ENCODE measurements at places on chromosomes 3 and 15. TPM values are rescaled to one million over a fixed set of nuclear protein-coding genes. Genes with fewer than 3 reads are reported as not detected.

DNA sequence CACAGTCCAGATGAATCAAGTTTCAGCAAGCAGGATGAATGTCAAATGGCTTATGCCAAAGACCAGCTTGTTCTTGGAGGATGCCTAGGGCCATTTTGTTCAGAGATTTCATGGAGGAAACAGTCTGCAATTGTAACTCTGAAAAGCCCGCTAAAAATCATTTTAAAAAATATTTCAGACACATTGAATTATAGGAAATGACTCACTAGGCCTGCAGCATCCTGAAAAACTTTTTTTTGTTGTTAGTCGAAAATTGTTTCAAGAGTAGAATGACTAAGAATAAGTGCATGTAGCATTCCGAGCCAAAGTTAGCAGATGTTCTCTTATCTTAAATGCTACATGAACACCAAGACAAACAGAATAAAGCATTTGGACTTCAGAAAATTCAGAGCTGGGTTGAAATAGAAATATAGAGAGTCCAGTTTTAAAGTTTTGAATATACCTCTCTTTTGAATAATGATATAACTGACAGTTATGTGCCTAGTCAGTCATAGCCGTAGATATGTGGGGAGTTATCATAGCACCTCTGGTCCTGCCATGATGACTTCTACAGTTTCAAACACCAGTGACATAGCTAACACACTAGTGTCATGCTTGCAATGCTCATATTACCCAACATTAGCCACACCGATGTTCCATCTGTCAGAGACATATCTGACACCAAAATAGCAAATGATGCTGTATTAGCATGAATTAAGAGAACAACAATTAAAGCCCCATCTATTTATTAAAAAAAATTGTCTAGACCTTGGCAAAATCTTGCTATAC is 1462.8 kb upstream of the GBE1 start:
- DNase-seq = no peak

- DNase-seq = no peak
Observed at GRCh38 chr15:58360421-58361090, 71.2 kb upstream of the LIPC start.

GRCh38 chr3:102936511-102937045 is 501.8 kb downstream of the ZPLD1 start:
- no peak for DNase-seq

GRCh38 chr3:156795890-156796481 is 30.2 kb upstream of the LEKR1 start:
- DNase-seq = no peak

GRCh38 chr3:8253201-8253600 is 248.4 kb upstream of the LMCD1 start:
- DNase-seq = no peak

DNA sequence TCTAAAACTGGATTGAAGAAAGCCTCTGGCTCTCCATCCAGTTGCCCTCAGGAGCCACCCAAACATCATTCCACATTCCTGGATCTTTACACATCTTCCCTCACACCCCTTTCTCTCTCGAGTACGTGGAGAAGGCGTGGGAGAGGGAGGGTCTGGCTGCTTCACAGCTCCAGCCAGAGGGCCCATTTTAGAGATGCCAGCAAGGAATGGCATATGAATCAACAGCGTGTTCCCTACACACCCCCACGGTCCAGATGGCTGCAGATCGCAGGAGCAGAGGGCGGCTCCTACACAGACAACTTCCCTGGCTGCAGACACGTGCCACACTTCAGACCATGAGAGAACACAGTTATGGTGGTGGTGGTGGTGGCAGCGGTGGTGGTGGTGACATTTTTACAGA is 280.1 kb downstream of the ERC2 start:
- no peak for DNase-seq

DNA sequence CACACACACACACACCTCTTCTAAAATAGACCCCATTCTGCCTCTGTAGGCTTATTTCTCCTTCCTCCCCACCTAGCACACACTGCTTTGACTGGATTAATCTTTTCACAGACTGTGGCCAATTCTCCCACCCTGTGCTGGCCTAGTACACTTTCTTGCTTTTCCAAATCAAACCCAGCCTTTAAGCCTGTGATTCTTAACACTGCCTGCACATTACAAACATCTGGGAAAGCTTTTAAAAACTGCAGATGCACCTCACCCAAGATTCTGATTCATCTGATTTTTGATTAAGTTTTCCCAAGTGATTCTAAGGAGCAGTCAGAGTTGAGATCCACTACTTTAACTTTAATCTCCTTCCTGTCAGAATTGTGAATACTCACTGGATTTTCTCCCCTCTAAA is 12.8 kb downstream of the CSNK1G1 start:
- peak; percentile 70 for DNase-seq

The GATA2 gene
- total RNA-seq = 28.6 TPM

The KCTD6 gene
- total RNA-seq = 12.3 TPM

Measured in GM23248 (cell line).